ENCODE measurements at places on chromosomes 16 and 17.

DNA sequence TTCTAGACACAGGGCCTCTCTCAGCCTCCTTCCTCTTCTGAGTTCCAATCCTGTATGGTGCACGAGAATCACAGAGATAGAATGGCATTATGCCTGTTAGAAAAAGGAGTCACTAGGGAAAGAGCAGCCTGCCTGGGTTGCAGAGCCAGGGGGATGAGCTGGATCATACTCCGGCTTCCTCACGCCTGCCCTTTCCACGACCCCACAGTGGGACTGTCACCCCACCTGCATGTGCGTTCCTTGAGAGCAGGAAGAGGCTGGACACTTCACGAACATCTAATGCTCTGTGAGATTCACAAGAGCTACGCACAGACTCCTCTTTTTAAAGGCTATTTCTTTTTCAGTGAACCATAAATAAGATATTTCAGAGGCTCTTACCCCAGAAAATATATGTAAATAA, 54.8 kb downstream of the N4BP1 start:
- H3K4me3 ChIP-seq, result no peak overlapping the region
- H3K4me1 ChIP-seq, result peaks cover 4% of the 10 kb centered on the region
- H3K27ac ChIP-seq, result no peak overlapping the region
- H3K36me3 ChIP-seq, result peaks cover 3% of the 10 kb centered on the region
- no peak for DNase-seq

- DNase-seq, result no peak
- peaks cover 2% of the 10 kb centered on the region for H3K36me3 ChIP-seq
- H3K27me3 ChIP-seq, result no peaks in the 10 kb centered on the region
- peaks cover 4% of the 10 kb centered on the region for H3K4me1 ChIP-seq
Observed at GRCh38 chr17:31530391-31530985, 139.0 kb downstream of the RAB11FIP4 start.

DNA sequence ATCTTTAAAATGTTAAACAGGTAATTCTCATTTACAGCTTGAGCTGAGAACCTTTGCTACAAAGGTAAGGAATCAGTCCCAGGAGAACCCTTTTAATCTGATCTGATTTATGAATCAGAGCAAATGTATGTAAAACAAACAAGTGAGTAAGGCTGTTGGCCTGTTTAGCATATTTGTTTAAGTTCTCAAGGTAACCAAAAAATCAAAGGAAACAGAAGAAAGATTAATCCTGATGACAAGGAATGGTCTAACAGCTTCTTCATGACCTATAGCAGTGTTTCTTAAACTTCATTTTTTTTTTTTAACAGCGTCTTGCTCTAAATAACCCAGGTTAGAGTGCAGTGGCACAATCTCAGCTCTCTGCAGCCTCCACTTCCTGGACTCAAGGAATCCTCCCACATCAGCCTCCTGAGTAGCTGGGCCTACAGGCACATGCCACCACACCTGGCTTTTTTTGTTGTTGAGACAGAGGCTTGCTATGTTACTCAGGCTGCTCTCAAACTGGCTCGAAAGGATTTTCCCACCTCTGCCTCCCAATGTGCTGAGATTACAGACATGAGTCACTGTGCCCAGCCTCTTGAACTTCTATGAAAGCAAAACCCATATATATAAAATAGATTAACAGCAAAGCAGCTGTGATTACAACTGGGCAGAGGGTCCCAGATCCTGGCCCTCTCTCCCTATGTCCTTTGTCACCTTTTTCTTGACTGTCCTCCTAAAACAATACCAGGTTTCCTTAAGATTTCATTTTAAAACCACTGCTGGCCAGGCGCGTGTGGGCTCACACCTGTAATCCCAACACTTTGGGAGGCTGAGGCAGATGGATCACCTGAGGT, 5.1 kb upstream of the JPT1 start:
- H3K27ac ChIP-seq, result no peak overlapping the region
- H3K4me1 ChIP-seq, result peaks cover 6% of the 10 kb centered on the region
- no peak overlapping the region for H3K4me3 ChIP-seq
- no peak for DNase-seq
- H3K27me3 ChIP-seq, result no peaks in the 10 kb centered on the region

DNA sequence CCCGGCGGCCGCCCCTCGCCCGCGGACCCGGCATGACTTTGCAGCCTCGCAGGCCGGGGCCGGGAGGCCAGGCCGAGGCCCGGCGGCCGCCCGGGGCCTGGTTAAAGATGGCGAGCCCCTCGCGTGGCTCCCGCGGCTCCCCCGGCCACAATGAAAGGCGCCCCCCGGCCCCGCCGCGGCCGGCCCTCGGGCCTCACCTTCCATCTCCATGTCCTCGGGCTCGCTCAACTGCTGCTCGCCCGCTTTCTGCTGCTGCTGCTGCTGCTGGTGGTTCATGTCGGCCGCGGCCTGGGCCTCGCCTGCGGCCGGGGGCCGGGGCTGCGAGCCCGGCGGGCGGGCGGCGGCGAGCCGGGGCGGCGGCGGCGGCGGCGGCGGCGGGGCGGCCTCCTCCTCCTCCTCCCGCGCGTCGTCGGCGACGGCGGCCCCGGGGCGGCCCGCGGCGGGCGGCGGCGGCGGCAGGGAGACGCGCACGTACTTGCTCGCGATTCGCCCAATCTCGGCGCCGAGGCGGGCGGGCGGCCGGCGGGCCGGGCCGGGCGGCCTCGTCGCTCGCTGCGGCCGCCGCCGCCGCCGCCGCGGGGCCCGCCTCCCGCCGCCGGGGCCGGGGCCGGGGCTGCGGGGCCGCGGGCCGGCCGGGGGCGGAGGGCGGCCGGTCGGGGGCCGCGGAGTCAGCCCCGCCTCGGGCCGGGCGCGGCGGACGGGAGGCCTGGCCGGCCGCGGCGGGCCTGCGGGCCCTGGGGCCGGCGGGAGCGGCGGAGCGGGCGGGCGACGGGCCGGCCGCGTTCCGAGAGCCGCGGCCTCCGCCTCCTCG, 491 bp downstream of the USP7 start:
- H3K27ac ChIP-seq, result peak overlapping the region; percentile 85
- DNase-seq, result no peak
- H3K4me1 ChIP-seq, result peaks cover 15% of the 10 kb centered on the region
- H3K36me3 ChIP-seq, result no peaks in the 10 kb centered on the region
- H3K27me3 ChIP-seq, result no peaks in the 10 kb centered on the region
- H3K4me3 ChIP-seq, result peak overlapping the region; percentile 80

- no peaks in the 10 kb centered on the region for H3K36me3 ChIP-seq
- DNase-seq, result no peak
- H3K4me1 ChIP-seq, result no peaks in the 10 kb centered on the region
Observed at GRCh38 chr17:39612291-39612894, 4.7 kb upstream of the NEUROD2 start.

DNA sequence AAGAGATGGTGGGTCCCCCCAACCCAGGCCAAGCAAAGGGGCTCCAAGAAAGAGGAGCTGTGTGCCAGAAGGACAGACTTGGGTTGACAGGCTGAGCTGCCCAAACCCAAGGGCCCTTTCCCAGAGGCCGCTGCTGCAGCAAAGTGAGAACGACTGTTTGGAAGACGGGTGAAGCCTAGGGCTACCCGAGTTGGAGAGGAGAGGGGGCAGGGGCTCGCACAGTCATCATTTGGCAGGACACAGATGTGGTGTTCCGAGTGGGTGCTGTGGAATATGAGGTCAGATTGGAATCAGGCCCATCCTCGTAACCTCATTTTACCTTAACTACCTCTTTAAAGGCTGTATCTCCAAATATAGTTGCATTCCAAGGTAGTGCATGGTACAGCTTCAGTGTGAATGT, 5.3 kb upstream of the MFAP4 start:
- DNase-seq, result no peak
- 0 out of 2 replicates have a peak, but pooled peaks cover under 1% of the 10 kb centered on the region for H3K4me1 ChIP-seq
- no peaks in the 10 kb centered on the region for H3K27me3 ChIP-seq
- no peaks in the 10 kb centered on the region for H3K36me3 ChIP-seq
- no peak overlapping the region for H3K27ac ChIP-seq

GRCh38 chr16:1327619-1327947, 5.9 kb upstream of the BAIAP3 start:
- peaks cover 9% of the 10 kb centered on the region for H3K36me3 ChIP-seq
- no peak overlapping the region for H3K27ac ChIP-seq
- H3K4me1 ChIP-seq, result peaks cover 13% of the 10 kb centered on the region
- H3K4me3 ChIP-seq, result no peak overlapping the region
- DNase-seq, result no peak
- peaks cover 5% of the 10 kb centered on the region for H3K27me3 ChIP-seq

- H3K4me3 ChIP-seq, result no peak overlapping the region
- no peak for DNase-seq
- H3K27ac ChIP-seq, result no peak overlapping the region
- no peaks in the 10 kb centered on the region for H3K27me3 ChIP-seq
Observed at GRCh38 chr16:90081606-90081970, 4.5 kb upstream of the PRDM7 start.

DNA sequence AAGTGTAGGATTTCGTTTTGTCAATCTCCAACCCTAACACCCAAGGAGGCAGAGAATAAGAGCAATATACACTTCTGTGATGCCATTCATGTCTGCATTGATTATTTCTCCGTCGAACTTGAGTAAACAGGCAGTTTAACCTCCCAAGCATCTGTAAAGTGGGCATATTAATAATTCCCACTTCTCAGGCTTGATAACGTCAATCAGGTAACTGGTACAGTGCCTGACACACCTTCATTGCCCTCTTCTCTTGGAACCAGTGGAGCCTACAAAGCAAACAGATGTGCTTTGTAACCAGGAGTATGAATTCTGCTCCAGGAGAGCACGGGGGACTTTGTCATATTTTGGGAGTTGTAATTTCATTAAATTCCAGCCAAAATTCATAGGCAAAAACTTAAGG, 32.5 kb upstream of the PLCG2 start:
- peak overlapping the region; percentile 59 for H3K4me3 ChIP-seq
- 0 out of 2 replicates have a peak overlapping the region, but pooled peaks have one; percentile 47 for H3K27ac ChIP-seq
- DNase-seq, result no peak

DNA sequence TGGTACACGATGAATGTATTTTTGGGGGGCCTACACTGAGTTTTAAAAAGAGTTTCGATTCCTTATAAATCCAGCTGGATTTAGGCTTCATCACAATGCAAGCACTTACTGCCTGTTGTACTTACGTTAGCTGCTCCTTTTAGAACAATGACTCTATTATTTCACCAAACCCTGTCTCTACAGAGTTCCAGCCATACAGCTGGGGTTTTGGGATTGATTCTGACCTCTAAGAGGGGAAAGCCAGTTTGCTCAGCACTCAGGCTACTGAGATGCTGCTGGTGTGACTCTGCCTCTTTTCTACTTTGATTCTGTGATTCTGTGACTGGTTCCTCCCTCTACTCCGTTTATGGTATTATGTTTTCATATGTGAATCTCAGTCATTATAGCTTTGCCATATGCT, 329.7 kb downstream of the ABCC12 start:
- DNase-seq, result no peak
- H3K27me3 ChIP-seq, result no peaks in the 10 kb centered on the region
- no peaks in the 10 kb centered on the region for H3K36me3 ChIP-seq
- no peak overlapping the region for H3K4me3 ChIP-seq
- no peaks in the 10 kb centered on the region for H3K4me1 ChIP-seq

DNA sequence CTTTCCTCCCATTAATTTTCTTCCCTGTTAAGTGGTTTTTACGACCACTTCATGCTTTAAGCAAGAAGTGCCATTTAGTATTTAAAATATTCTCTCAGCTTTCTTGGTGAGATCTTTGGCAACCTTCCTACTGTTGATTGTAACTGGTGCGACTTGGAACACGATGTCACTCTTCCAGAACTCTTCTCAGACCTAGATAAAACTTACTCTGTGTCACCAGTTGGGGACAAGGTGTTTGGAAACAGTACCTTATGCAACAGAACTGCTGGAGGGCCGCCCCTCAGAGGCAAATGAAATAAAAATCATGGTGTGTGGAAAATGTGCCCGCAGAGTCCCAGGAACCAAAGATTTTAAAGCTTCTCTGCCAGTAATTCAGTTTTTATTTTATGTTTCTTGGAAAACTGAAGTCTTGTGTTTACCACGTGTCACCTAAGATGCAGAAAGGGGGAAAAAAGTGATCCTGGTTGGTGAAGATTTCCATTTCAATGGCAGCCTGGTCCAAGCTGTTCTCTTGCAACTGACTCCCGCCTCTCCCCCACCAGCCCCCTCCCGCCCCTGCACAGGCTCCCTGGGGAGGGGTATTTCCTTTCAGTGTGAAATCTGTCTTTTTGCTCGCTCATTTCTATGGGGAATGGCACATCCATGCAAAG, 7.2 kb upstream of the HSD11B2 start:
- H3K27ac ChIP-seq, result no peak overlapping the region
- H3K27me3 ChIP-seq, result peaks cover 2% of the 10 kb centered on the region
- no peaks in the 10 kb centered on the region for H3K36me3 ChIP-seq
- H3K4me3 ChIP-seq, result no peak overlapping the region

GRCh38 chr16:26071101-26071866, 379.5 kb downstream of the HS3ST4 start:
- H3K36me3 ChIP-seq, result no peaks in the 10 kb centered on the region
- H3K4me1 ChIP-seq, result no peaks in the 10 kb centered on the region
- no peak overlapping the region for H3K27ac ChIP-seq
- H3K4me3 ChIP-seq, result no peak overlapping the region
- DNase-seq, result no peak

All from GM12878 (cell line).